ENCODE measurements at places on chromosomes 2 and 18.

- no peak overlapping the region for H3K27ac ChIP-seq
- H3K4me3 ChIP-seq, result no peak overlapping the region
- H3K36me3 ChIP-seq, result peaks cover 4% of the 10 kb centered on the region
Observed at GRCh38 chr2:102724016-102724490, 37.8 kb upstream of the TMEM182 start.

GRCh38 chr2:74856004-74856578 is 22.2 kb downstream of the HK2 start:
- no peak overlapping the region for H3K27ac ChIP-seq
- no peaks in the 10 kb centered on the region for H3K27me3 ChIP-seq
- no peak overlapping the region for H3K4me3 ChIP-seq

GRCh38 chr2:45274250-45274926 is 265.1 kb upstream of the SIX2 start:
- H3K36me3 ChIP-seq, result no peaks in the 10 kb centered on the region
- no peaks in the 10 kb centered on the region for H3K27me3 ChIP-seq
- no peak for DNase-seq
- no peak overlapping the region for H3K4me3 ChIP-seq

DNA sequence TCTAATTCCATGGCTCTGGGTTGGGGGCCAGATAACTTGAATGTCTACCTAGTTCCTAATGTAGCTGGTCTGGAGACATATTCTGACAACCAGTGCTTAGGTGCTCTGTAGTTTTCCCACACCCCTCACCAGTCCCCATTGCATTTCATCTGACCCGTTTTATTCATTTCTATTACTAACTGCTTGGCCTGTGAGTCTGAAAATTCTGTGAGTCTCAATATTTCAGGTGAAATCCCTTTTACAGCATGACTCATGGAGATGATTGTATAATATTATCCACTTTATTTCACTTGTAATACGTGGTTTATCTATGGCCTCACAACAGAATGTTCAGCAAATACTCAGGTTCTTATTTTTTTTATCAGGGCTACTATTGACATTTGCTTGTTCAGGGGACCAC is 103.7 kb upstream of the UGP2 start:
- H3K36me3 ChIP-seq, result no peaks in the 10 kb centered on the region
- no peak overlapping the region for H3K27ac ChIP-seq
- no peaks in the 10 kb centered on the region for H3K27me3 ChIP-seq
- H3K4me1 ChIP-seq, result peaks cover 22% of the 10 kb centered on the region
- H3K4me3 ChIP-seq, result no peak overlapping the region

GRCh38 chr2:205741256-205741978 is 59.1 kb downstream of the NRP2 start:
- peaks cover 4% of the 10 kb centered on the region for H3K4me1 ChIP-seq
- no peak for DNase-seq
- H3K27ac ChIP-seq, result no peak overlapping the region
- H3K36me3 ChIP-seq, result peaks cover 9% of the 10 kb centered on the region

GRCh38 chr2:37526323-37526722 is 145.1 kb downstream of the CDC42EP3 start:
- no peaks in the 10 kb centered on the region for H3K36me3 ChIP-seq
- peaks cover 33% of the 10 kb centered on the region for H3K4me1 ChIP-seq
- DNase-seq, result no peak
- no peak overlapping the region for H3K27ac ChIP-seq
- H3K27me3 ChIP-seq, result no peaks in the 10 kb centered on the region

DNA sequence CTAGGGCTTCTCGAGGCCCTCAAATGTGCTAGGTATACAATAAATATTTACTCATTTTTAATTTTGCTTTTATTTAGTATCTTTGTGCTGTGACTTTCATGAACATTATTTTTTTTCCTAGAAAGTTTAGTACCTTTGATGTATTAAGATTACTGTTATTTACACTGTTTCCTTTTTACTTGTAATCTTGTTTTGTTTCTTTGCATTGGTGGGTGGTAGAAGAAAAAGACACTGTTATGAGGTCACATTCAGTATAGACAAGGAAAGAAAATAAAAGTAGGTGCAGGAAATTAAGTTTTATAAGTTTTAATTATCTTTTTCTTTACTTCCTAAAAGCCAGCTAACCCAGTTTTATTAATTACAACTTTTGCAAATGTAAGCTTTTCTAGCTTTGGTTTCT is 23.0 kb downstream of the MALT1 start:
- H3K4me1 ChIP-seq, result no peaks in the 10 kb centered on the region
- H3K36me3 ChIP-seq, result no peaks in the 10 kb centered on the region
- H3K4me3 ChIP-seq, result no peak overlapping the region
- DNase-seq, result no peak
- H3K27ac ChIP-seq, result no peak overlapping the region

DNA sequence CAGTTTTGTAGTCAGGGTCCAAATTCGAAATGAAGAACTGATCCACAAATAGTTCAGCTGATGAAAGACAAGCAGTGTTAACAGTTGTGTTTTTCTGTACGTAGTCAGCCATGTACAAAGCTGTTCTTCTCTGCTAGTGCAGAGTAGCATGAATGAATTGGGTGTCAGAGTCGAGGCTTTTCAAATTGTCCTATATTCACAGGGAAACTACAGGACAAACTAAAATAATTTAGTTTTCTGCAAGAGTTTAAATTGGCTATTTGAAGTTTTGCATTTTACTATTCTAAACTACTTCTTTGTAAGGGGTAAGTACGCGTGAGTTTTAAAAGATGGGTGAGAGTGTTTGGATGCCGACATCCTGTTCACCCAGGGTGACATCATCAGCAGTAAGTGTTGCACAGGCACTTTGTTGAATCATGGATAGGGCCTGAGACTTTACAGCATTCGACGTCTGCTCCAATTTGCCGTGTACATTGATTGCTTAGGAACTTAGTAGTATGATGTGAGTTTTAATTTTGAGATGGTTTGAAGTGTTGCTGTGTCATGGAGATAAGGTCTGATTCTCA is 147.2 kb upstream of the NFATC1 start:
- H3K4me3 ChIP-seq, result no peak overlapping the region
- H3K36me3 ChIP-seq, result no peaks in the 10 kb centered on the region
- no peak overlapping the region for H3K27ac ChIP-seq
- DNase-seq, result no peak

GRCh38 chr2:56184500-56185011 is 766 bp downstream of the CCDC85A start:
- peaks cover 15% of the 10 kb centered on the region for H3K4me1 ChIP-seq
- no peak for DNase-seq
- peak overlapping the region; percentile 96 for H3K4me3 ChIP-seq
- H3K27ac ChIP-seq, result no peak overlapping the region
- no peaks in the 10 kb centered on the region for H3K36me3 ChIP-seq
- H3K27me3 ChIP-seq, result no peaks in the 10 kb centered on the region

- no peak for DNase-seq
- H3K27me3 ChIP-seq, result no peaks in the 10 kb centered on the region
- H3K4me3 ChIP-seq, result no peak overlapping the region
- H3K36me3 ChIP-seq, result no peaks in the 10 kb centered on the region
- peak overlapping the region; percentile 51 for H3K27ac ChIP-seq
Observed at GRCh38 chr18:6255886-6256285, 158.8 kb downstream of the L3MBTL4 start.

- H3K4me3 ChIP-seq, result no peak overlapping the region
- H3K36me3 ChIP-seq, result no peaks in the 10 kb centered on the region
- H3K27ac ChIP-seq, result no peak overlapping the region
- no peaks in the 10 kb centered on the region for H3K4me1 ChIP-seq
- DNase-seq, result no peak
Observed at GRCh38 chr2:17309181-17309580, 209.1 kb downstream of the RAD51AP2 start.

GRCh38 chr2:220147161-220148038 is 520.0 kb downstream of the SLC4A3 start:
- H3K4me3 ChIP-seq, result no peak overlapping the region
- no peak for DNase-seq
- H3K36me3 ChIP-seq, result no peaks in the 10 kb centered on the region
- no peaks in the 10 kb centered on the region for H3K27me3 ChIP-seq
- no peak overlapping the region for H3K27ac ChIP-seq
- H3K4me1 ChIP-seq, result peaks cover 6% of the 10 kb centered on the region

- no peak for DNase-seq
- H3K27ac ChIP-seq, result peak overlapping the region; percentile 17
- H3K36me3 ChIP-seq, result no peaks in the 10 kb centered on the region
- H3K27me3 ChIP-seq, result no peaks in the 10 kb centered on the region
- H3K4me1 ChIP-seq, result peaks cover 16% of the 10 kb centered on the region
- no peak overlapping the region for H3K4me3 ChIP-seq
Observed at GRCh38 chr2:39524756-39525635, 87.9 kb upstream of the MAP4K3 start.

- no peaks in the 10 kb centered on the region for H3K36me3 ChIP-seq
- no peaks in the 10 kb centered on the region for H3K27me3 ChIP-seq
- H3K4me1 ChIP-seq, result no peaks in the 10 kb centered on the region
- no peak for DNase-seq
Observed at GRCh38 chr2:120780402-120780801, 44.7 kb downstream of the GLI2 start.

- H3K36me3 ChIP-seq, result no peaks in the 10 kb centered on the region
- H3K27me3 ChIP-seq, result no peaks in the 10 kb centered on the region
- peaks cover 6% of the 10 kb centered on the region for H3K4me1 ChIP-seq
- H3K27ac ChIP-seq, result no peak overlapping the region
- DNase-seq, result no peak
Observed at GRCh38 chr2:161303535-161304050, 4.6 kb upstream of the PSMD14 start.

- no peaks in the 10 kb centered on the region for H3K4me1 ChIP-seq
- DNase-seq, result no peak
- no peaks in the 10 kb centered on the region for H3K36me3 ChIP-seq
- no peak overlapping the region for H3K4me3 ChIP-seq
- H3K27ac ChIP-seq, result no peak overlapping the region
Observed at GRCh38 chr2:157938556-157938955, 62.4 kb upstream of the ACVR1 start.

GRCh38 chr18:79515331-79515730 is 119.6 kb downstream of the NFATC1 start:
- H3K4me3 ChIP-seq, result no peak overlapping the region
- H3K4me1 ChIP-seq, result no peaks in the 10 kb centered on the region
- H3K27me3 ChIP-seq, result no peaks in the 10 kb centered on the region

- no peak overlapping the region for H3K4me3 ChIP-seq
- no peaks in the 10 kb centered on the region for H3K4me1 ChIP-seq
- H3K27me3 ChIP-seq, result no peaks in the 10 kb centered on the region
- no peak overlapping the region for H3K27ac ChIP-seq
- DNase-seq, result no peak
Observed at GRCh38 chr2:108982259-108982679, 6.8 kb downstream of the EDAR start.

- H3K27me3 ChIP-seq, result no peaks in the 10 kb centered on the region
- H3K27ac ChIP-seq, result no peak overlapping the region
- no peak for DNase-seq
- H3K4me1 ChIP-seq, result peaks cover 11% of the 10 kb centered on the region
- H3K36me3 ChIP-seq, result no peaks in the 10 kb centered on the region
Observed at GRCh38 chr2:99809259-99809900, 319.6 kb upstream of the REV1 start.

GRCh38 chr2:101533561-101534148 is 58.7 kb upstream of the RFX8 start:
- H3K4me1 ChIP-seq, result peaks cover 18% of the 10 kb centered on the region
- no peaks in the 10 kb centered on the region for H3K36me3 ChIP-seq

- no peak overlapping the region for H3K4me3 ChIP-seq
- no peak for DNase-seq
- no peaks in the 10 kb centered on the region for H3K27me3 ChIP-seq
Observed at GRCh38 chr2:382728-383022, 94.8 kb upstream of the ALKAL2 start.

DNA sequence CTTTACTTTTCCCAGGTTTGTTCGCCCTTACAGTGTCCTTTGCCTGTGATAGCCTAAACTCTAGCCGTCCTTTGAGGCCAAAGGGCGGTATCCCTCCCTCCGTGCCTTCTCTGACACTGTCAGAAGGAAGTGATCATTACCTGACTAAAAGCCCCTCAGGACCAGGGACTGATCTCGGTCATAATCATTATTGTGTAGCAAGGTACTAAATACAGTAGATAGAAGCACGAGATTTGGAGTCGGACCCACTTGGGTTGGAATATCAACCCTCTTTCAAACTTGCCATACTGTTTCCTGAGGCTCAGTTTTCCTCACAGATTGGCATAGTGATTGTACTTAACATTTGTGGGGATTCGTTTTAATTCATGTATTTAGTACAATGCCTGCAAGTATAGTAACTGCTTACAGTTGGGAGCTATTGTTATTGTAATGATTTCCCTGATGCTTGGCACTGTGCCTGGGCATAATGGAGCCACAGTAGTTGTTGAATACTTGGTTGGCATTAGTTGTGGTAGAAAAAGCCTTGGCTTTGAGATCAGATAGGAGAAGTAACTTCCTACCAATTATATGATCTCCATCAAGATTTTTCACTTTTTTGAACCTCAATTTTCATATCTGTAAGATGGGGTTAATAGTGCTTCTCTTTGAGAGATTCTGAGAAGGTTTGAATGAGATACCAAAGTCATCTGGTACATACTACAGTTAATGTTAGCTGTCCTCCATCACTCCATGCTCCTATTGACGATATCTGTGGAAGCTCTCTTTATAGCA is 836 bp downstream of the STK11IP start:
- DNase-seq, result no peak
- H3K27ac ChIP-seq, result peak overlapping the region; percentile 95
- peak overlapping the region; percentile 92 for H3K4me3 ChIP-seq
- H3K27me3 ChIP-seq, result no peaks in the 10 kb centered on the region
- H3K4me1 ChIP-seq, result peaks cover 6% of the 10 kb centered on the region

- H3K4me1 ChIP-seq, result no peaks in the 10 kb centered on the region
- DNase-seq, result no peak
- no peak overlapping the region for H3K27ac ChIP-seq
- no peaks in the 10 kb centered on the region for H3K36me3 ChIP-seq
Observed at GRCh38 chr18:50836521-50836957, 16.7 kb upstream of the MRO start.

- no peaks in the 10 kb centered on the region for H3K36me3 ChIP-seq
- DNase-seq, result no peak
- H3K27ac ChIP-seq, result no peak overlapping the region
- no peaks in the 10 kb centered on the region for H3K27me3 ChIP-seq
- no peaks in the 10 kb centered on the region for H3K4me1 ChIP-seq
Observed at GRCh38 chr2:147040298-147041120, 804.3 kb upstream of the ACVR2A start.

- H3K27me3 ChIP-seq, result no peaks in the 10 kb centered on the region
- no peaks in the 10 kb centered on the region for H3K4me1 ChIP-seq
- no peak overlapping the region for H3K4me3 ChIP-seq
- DNase-seq, result no peak
- H3K27ac ChIP-seq, result no peak overlapping the region
Observed at GRCh38 chr2:25243995-25244394, 75.6 kb upstream of the POMC start.

GRCh38 chr2:45494275-45494977 is 116.6 kb downstream of the SRBD1 start:
- H3K4me1 ChIP-seq, result no peaks in the 10 kb centered on the region
- no peaks in the 10 kb centered on the region for H3K27me3 ChIP-seq
- H3K4me3 ChIP-seq, result no peak overlapping the region
- H3K27ac ChIP-seq, result no peak overlapping the region

DNA sequence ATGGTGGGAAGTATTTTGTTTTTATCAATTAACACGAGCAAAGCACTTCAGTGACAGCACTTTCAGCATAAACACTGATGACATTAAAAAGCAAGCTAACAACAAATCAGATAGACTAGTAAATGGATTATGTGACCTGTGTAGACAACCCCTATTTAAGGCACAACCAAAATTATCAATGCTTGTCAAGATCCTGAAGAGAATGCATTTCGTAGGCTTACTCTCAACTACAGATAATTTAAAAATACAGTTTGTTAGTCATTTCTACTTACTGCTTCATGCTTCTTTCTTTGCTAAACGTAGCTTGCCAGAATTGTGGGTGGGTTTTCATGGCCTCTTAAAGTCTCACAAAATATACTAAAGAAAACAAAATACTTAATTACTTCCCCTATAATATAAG is 3.4 kb downstream of the CSRNP3 start:
- no peaks in the 10 kb centered on the region for H3K27me3 ChIP-seq
- H3K4me1 ChIP-seq, result peaks cover 7% of the 10 kb centered on the region
- H3K36me3 ChIP-seq, result no peaks in the 10 kb centered on the region
- no peak for DNase-seq
- H3K27ac ChIP-seq, result no peak overlapping the region

Data from thoracic aorta (tissue), 2 donors.